SK-MEL-5 (cell line): ENCODE measurements at places on chromosomes 2 and 18.

- DNase-seq = no peak
Observed at GRCh38 chr2:26191316-26192159, 18.6 kb downstream of the GAREM2 start.

DNA sequence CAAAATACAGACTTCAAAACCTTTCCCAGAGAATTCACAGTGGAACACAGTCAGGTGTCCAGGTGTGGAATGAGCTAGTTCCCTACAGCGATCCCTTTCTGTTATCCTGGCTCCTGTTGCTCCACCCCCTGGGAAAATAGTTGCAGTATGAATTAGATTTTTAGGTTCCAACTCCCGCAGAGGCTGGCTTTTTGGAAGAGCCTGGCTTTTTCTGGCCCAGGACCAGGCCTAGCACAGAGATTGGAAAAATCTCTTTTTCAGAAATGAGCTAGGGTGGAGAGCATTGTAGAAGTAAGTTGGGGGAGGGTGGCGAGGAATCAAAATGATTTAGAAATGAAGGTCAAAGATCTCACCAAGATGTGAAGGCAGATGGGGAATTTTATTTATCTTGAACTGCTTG, 27.1 kb downstream of the COL5A2 start:
- no peak for DNase-seq

DNA sequence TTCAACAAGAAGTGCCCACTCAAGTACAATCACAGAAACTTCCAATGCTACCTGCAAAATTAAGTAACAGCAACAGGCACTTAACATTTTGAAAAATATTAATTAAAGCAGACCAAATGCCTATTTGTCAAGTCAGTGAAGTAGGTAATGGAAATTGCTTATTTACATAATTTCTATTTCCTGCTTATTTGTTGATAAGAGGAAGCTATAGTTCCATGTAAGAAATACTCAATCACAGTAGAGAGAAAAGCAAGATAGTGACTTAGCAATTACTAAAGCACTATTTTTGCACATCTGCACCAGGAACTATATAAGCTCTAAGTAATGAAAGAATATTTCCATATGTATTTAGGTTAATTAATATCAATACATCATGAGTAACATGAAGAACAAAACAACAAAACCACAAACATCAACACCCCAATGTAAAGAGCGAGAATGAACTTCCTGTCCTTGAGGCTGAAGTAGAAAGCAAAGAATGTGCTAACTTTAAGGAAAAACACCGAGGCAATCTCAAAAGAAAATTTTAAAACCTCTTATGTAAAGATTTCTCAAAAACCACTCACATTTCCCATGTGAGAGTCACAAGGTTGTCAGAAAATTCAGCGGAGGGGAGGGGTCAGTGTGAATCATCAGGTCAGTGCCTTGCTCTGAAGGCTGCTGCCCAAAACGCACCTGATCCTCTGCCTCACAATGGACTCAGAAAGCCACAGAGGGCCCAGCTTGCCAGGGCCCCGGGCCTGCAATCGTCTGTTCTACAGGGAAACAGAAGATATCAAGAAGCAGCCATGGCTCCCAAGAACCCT, 12.5 kb downstream of the NPC1 start:
- peak; percentile 67 for DNase-seq

GRCh38 chr2:160694631-160695030, 201.0 kb upstream of the RBMS1 start:
- peak; percentile 15 for DNase-seq

DNA sequence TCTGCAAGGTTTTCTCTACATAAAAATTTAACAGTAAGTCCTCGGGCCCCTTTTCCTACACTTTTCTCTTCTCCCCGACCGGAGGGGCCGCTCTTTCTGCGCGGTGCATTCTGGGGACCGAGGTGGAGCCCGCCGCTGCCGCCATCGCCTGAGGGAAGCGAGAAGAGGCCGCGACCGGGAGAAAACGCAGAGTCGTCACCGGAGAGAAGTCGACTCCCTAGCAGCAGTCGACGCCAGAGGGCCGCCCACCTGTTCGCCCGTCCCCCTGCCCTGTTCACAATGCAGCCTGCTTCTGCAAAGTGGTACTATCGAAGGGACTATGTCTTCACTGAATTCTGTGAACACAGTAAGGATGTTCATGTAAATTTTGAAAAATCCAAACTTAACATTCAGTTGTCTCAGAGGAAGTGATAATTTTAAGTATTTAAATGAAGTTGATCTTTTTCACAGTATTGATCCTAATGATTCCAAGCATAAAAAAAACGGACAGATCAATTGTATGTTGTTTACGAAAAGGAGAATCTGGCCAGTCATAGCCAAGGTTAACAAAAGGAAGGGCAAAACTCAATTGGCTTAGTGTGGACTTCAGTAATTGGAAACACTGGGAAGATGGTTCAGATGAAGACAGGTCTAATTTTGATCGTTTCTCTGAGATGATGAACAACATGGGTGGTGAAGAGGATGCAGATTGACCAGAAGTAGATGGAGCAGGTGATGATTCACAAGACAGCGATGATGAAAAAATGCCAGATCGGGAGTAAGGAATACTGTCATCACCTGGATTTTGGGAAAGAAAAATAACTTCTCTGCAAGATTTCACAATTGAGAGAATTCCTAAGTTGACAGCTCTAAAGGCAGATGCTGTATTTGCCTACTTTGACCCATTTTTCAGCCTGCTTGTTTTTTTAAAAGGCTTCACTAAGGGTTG, 55.8 kb downstream of the ASXL2 start:
- DNase-seq = no peak

GRCh38 chr2:53655256-53655655, 112.3 kb upstream of the CHAC2 start:
- DNase-seq = peak; percentile 23

GRCh38 chr18:58080451-58080850, 36.4 kb downstream of the NEDD4L start:
- DNase-seq = no peak

DNA sequence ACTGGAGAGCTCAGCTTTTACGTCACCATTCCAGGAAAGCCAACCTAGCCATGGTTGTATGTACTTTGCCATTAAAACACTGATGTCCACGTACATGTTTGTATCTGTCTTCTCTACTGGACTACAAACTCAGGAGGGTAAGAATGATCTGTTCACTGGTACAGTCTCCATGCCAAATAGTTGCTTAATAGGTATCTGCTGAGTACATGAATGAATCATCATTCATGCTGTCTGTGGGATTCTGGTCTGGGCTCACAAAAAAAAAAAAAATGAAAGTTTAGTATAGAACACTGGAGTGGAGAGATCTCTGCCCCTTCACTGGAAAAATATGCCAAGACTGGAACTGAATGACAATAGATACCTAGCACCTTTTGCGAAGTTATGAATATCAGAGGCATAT, 102.6 kb upstream of the ITGA4 start:
- DNase-seq = no peak

DNA sequence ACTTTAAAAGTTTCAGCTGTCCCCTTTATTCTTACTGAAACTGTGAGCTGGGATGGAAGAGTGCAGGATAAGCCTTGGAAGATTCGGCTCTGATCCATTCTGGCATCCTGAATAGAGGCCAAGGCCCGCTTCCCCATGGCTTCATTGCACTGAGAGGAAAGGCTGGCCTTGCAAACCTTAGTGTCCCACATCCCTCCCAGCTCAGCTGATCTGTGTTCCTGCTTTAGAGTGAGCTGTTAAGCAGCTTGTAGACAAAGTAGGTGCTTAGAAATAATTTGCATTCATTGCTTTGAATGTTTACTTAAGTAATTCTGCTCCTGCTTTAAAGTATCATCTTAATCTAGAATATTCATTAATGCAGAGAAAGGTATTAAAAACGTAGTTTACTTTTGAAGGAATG, 169.6 kb upstream of the BOD1L2 start:
- DNase-seq = no peak

- no peak for DNase-seq
Observed at GRCh38 chr18:3089579-3089978, 76.6 kb upstream of the LPIN2 start.

- no peak for DNase-seq
Observed at GRCh38 chr2:120609826-120610395, 125.8 kb upstream of the GLI2 start.

DNA sequence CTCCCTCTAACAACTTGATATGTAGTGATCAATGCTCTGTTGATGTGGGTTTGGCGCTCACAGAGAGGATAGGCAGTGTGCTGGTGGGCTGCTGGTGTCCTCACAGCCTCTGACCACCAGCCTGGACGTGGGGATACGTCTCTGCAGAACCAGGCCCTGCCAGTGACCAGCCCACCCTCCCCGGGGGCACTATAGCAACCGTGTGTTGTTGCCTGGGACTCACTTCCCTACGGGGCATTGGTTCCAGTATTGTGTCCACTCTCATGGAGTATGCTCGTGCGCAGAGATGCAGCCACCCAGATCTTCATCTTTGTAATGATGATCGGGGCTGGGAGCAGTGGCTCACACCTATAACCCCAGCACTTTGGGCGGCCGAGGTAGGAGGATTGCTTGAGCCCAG, 180.1 kb downstream of the LDLRAD4 start:
- DNase-seq = no peak

DNA sequence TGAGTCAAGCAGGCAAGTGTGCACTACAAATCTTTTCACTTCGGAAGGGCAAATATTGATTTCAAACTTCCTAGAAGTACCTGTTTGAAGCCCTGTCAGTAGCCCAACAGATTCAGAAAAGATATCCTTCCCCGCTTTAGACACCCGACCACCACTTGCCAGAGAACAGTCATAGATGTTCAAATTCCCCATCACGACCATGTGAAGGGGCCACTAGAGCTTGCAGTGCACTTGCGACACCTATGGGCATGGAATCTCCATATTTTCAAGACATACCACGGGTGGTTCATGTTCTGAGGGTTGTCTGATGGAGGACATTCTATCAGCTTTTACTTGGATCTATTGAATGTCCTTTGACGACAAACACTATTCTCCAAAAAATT, 23.8 kb downstream of the GNLY start:
- DNase-seq = peak; percentile 69
